Stimulated activated CD4-positive, alpha-beta T cell treated with anti-CD3 and anti-CD28 coated beads, Interleukin-4, amount 100 ng/mL, for 4 hours (primary cell): ENCODE measurements at places on chromosomes 7 and 10.

DNA sequence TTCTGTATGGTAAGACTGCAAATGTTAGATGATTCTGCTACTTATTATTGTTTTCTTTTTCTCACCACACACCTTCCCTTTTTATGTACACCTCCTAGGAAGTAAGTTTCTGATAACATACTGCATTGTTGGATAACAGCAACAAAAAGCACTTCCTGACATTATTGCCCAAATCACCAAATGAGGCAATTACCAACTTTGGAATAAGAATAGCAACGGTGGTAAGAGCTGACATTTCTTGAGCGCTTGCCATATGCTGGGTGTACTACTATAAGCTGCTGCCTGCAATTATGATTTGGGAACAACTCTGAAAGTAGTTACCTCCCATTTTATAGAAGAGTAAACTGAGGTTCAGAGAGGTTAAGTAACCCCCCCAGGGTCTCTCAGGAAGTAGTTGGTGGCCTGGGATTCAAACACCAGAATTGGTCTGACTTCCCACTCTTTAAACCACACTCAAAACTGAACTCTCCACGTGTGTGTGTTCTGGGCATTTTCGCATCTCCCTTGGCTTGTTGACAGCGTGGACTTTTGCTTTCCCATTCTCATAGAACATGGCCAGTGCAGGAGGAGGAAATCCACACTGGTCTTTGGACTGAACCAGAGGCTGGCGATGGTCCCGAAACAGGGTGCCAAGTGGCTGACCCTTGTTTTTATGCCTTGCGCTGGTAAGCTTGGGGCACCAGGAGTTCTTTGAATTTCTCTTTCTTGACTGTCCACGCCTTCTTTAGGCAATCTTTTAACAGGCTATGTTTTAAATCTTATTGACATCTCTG lies 71.4 kb downstream of the TCF7L2 start:
- no peak for DNase-seq

DNA sequence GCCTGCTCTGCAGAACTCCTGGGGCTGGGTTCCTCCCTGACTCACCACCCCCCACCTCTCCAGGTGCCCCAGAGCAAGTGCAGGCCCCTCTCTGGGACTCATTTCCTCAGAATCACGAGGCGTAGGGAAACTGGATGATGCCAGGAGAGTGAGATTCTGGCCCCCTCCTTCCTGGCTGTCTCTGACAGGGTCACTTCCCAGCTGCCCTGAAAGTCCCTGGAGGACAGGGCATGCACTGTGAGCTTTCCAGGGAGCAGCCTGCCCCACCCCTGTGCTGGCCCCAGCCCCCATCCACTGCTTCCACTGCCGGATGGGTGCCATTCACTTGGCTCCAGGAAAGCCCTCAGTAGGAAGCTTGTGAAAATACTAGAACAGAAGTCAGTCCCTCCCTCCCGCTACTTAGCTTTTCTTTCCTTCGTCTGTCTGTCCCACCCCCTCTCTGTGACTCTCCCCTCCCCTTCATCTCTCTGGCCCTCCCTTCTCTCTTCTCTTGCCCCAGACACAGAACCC lies 10.4 kb downstream of the TACR2 start:
- DNase-seq = no peak

- no peak for DNase-seq
Measured at GRCh38 chr10:34931216-34931615, 116.1 kb upstream of the PARD3 start.

- no peak for DNase-seq
Measured at GRCh38 chr7:149690688-149691446, 82.5 kb downstream of the ZNF467 start.

GRCh38 chr7:8442814-8443304 lies 9.4 kb downstream of the NXPH1 start:
- peak; percentile 10 for DNase-seq

DNA sequence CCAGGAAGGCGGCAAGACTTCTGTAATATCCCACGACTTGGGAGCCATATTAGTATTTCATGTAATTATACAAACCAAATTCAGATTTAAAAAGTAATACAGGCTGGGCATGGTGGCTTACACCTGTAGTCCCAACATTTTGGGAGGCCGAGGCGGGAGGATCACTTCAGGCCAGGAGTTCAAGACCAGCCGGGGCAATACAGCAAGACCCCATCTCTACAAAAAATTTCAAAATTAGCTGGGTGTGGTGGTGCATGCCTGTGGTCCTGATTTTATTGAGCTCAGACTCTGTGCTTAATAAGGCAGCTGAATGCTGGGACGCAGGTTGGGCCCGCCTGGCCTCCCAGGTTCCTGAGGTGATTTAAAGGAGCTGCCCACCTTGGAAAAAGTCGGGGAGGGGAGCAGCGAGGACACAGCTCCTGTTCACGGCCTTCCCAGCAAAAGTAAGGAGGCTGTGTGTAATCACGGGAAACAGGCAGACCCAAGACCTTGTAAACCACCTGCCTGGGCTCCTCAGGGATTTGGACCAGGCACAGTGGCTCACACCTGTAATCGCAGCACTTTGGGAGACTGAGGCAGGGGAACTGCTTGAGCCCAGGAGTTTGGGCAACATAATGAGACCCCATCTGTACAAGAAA lies 93.0 kb upstream of the DNAAF5 start:
- DNase-seq = no peak

DNA sequence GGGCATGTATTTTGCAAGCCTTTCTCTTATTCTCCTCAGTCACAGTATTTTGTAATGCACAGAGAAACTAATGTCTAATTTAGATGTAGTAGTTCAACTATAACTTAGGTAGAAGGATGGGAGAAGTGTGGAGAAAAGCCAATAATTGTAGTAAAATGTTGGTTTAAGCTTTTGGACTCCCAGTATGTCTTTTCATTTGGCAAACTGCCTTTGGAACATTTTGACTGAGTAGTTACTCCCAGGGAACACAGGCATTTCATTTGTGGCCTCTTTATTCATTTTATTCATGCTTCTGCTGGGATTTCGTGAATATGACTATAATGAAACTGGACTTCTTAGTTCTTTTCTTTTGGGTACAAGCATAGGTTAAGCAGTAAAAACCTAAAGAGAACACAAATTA lies 79.0 kb downstream of the EXOC4 start:
- no peak for DNase-seq

GRCh38 chr7:106110238-106110560 lies 1.9 kb downstream of the SYPL1 start:
- no peak for DNase-seq

- no peak for DNase-seq
Measured at GRCh38 chr10:77906951-77907421, 19.6 kb downstream of the DLG5 start.

- no peak for DNase-seq
Measured at GRCh38 chr7:108669958-108670357, 100.3 kb downstream of the DNAJB9 start.

- no peak for DNase-seq
Measured at GRCh38 chr10:132962623-132963429, 20.5 kb upstream of the CFAP46 start.

DNA sequence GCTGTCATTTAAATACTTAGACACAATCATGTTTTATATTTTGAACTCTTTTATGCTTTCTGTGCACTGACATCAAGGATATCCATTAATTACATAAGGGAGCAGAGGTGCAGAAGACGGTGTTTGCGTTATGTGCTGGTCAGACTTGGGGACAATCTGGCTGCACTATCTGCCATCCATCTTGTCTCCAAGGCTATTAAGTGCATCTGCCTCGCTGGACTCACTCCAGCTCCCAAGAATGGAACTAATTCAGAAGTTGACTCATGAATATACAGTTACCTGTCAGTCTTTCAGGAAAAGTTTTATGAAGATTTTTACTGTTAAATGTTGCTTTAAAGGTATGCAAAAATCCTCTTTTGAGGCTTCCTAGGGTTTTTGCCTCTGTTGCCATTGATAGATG lies 391.0 kb downstream of the SUGCT start:
- DNase-seq = no peak

GRCh38 chr10:118321724-118322575 lies 20.2 kb downstream of the FAM204A start:
- no peak for DNase-seq

- DNase-seq = no peak
Measured at GRCh38 chr7:82050792-82051191, 280.9 kb upstream of the HGF start.

DNA sequence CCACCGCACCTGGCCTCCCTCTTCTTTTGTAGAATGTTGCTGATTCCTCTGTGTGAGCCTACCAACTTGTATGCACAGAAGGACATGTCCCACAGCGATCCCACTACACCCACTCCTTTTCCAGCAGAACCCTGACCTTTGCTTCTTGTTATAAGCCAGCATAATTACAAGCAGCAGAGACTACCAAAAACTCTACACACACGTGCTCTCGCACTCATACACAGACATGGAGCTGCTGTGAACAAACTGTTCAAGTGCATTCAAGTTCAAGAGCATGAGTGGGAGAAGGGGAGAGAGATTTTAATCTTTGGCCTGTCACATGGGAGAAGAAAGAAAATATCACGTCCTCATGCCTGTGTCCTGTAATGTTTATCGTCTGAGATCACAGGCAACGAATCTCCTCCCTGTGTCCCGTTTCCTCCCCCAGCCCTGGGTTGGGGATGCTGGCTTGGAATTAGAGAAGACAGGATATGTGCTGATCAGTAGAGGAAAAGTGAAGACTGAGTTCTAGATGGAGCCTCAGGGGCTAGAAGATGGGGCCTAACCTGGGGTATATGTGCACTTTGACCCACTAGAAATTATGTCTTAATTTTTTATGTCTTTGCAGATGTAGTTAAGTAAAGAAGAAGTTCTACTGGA lies 79.6 kb downstream of the NHLRC2 start:
- DNase-seq = no peak

DNA sequence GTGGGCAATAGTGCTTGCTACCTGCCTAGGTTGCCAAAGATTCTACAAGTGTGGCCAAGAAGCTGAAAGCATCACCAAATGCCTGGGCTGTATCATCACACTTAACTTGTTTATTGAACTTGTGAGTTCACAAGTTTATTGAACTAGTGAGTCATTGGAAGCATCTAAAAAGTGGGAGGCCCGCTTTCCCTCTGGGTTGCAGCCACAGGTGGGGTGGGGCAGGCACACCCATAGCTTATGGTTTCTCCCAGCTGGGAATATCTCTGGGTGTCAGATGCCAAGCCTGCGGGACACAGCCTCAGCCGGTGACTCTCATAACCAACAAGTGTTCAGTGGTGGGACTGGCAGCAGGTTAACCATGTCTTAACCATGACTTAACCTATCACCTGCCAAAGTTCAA lies 145.9 kb upstream of the FAM13C start:
- no peak for DNase-seq

GRCh38 chr10:30573721-30574431 lies 55.7 kb downstream of the LYZL2 start:
- no peak for DNase-seq

- peak; percentile 5 for DNase-seq
Measured at GRCh38 chr10:74738985-74739567, 87.3 kb upstream of the KAT6B start.

DNA sequence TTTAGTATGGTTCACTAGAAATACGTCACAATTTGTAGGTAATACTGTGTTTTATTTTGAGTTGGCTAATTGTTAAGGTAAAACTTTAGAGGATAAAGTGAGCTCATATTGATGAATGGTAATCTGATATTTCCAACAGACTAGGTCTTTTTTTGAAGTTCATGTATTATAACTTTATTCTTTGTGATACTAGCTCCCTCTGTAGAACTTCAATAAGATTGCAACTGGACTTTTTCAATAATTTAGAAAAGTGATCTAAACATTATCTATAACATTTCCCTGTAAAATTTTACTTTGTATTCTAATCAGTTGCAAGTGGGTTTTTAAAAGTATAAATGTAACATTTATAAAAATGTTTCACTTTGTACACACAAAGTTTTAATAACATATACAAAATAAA lies 83.5 kb downstream of the ADK start:
- DNase-seq = no peak

GRCh38 chr10:370449-370825 lies 235.2 kb downstream of the ZMYND11 start:
- DNase-seq = no peak

GRCh38 chr10:30068492-30069223 lies 9.3 kb upstream of the JCAD start:
- no peak for DNase-seq

GRCh38 chr7:2771274-2771731 lies 72.8 kb downstream of the GNA12 start:
- no peak for DNase-seq

DNA sequence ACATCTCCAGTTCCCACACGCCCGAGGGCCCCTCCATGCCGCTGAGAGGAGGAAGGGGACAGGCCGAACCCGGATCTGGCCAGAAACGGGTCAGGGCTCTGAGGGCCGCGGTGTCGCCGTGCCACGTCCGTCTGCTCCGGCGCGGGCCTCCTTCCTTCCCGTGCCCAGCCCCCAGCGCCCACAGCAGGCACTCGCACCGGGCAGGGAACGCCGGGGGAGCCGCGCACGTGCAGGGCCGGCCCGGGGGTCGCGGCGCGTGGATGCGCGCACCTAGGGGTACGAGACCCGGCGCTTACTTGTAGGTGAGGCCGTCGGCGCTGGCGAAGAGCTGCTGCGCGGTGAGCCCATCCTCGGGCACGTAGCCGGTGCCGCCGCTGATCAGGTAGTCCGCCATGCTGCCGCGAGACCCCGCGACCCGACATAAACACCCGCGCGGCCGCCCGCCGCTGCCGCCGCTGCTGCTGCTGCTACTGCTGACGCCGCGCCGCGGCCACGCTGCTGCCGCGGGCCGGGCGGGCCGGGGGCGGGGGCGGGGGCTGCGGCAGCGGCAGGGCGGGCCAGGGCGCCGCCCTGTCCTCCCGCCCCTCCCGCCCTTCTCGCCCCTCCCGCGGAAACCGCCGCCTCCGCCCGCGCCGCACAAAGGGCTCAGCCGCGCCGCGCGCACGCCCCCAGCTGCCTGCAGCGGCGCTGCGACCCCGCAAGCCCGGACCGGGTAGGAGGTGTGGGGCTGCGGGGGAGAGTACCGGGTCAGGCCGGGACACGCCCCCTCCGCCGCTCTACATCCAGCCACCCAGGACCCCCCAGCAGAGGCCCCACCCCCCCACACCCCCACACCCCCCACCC lies 4.1 kb downstream of the IMPDH1 start:
- DNase-seq = peak; percentile 64

GRCh38 chr10:104663563-104663962 lies 22.5 kb downstream of the SORCS3 start:
- no peak for DNase-seq

GRCh38 chr10:59865101-59865500 lies 41.3 kb downstream of the CCDC6 start:
- no peak for DNase-seq

DNA sequence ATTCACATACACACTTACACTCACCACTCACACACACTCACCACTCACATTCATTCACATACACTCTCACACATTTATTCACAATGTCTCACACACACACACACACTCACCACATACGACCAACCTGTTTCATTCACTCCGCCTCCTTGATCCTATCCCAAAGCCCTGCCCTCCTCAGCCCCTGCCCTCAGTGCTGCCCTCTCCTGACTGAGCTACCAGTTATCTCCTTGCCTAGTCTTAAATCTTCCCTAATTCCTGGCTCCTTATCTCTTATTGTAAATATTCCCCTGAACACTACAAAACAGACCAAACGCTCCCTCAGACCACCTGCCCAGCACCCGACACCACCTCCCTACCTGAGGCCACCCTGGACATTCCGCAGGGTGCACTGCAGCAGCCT lies 26.1 kb upstream of the C10orf120 start:
- DNase-seq = no peak
